T-helper 1 cell treated with Interleukin-12 subunit alpha and Interleukin-12 subunit beta and Interleukin-4 antibody, amounts not matched to agents 30 ng/mL and 1 ng/mL, for 36 hours (primary cell): ENCODE measurements at places on chromosomes 11 and 22. TPM values are rescaled to one million over a fixed set of nuclear protein-coding genes. Genes with fewer than 3 reads are reported as not detected.

Gene LMNTD2
- 1.1 and 1.7 TPM in 2 replicates for total RNA-seq

Gene GTSE1
- 55.8 and 56.0 TPM in 2 replicates for total RNA-seq

Gene RASD2
- 0.05 TPM in 1 of 2 replicates, not detected in the other for total RNA-seq

Gene HPX
- total RNA-seq: 0.51 TPM in 1 of 2 replicates, not detected in the other

Gene ESAM
- total RNA-seq: 0.41 and 0.47 TPM in 2 replicates

Gene TSGA10IP
- not detected in 2 replicates for total RNA-seq

Gene ATP6V1E1
- total RNA-seq: 117 TPM in 2 replicates

Gene SLC1A2
- not detected in 2 replicates for total RNA-seq

Gene FAM227A
- total RNA-seq: 0.39 TPM in 1 of 2 replicates, not detected in the other

Gene OR8H1
- not detected in 2 replicates for total RNA-seq

Gene TIGD3
- total RNA-seq: 0.34 and 0.51 TPM in 2 replicates

Gene JAM3
- total RNA-seq: 2.5 and 2.7 TPM in 2 replicates

Gene KLHDC7B
- total RNA-seq: 12.6 and 13.8 TPM in 2 replicates

Gene MS4A3
- not detected in 2 replicates for total RNA-seq

Gene PRR5L
- 57.7 and 67.1 TPM in 2 replicates for total RNA-seq

Gene CD6
- total RNA-seq: 327 and 336 TPM in 2 replicates
